Activated CD4-positive, CD25-positive, alpha-beta regulatory T cell (primary cell): ENCODE measurements at places on chromosomes 1 and 21.

DNA sequence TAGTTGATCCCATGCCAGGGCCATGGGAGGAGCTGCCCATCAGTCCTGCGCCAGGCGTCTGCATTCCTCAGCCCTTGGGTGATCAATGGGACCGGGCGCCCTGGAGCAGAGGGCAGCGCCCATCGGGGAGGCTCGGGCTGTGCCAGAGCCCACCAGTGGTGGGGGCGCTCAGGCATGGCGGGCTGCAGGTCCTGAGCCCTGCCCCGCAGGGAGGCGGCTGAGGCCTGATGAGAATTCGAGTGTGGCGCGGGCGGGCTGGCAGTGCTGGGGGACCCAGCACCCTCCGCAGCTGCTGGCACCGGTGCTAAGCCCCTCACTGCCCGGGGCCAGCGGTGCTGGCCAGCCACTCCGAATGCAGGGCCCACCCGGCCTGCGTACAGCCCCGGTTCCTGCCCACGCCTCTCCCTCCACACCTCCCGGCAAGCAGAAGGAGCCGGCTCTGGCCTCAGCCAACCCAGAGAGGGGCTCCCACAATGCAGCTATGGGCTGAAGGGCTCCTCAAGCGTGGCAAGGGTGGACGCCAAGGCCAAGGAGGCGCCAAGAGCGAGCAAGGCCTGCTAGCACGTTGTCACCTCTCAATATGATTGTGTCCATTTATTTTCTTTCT, 238.1 kb upstream of the OLFM3 start:
- DNase-seq: no peak

DNA sequence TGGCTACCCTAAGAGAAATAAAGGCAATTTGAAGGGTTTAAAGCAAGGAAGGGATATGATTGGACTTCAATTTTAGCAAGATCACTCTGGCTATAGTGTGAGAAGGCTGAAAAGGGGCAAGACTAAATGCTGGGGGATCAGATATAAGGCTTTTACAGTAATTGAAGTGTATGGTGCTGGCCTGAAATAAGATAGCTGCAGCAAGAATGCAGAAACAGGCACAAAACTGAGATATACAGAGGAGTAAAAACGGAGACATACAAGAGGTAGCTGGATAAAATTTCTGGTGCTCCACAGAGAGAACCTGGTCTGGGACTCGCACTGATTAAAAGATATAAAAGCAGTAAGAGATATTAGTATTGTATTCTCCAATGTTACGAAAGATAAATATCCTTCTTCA, 92.0 kb downstream of the DENND1B start:
- DNase-seq: no peak

DNA sequence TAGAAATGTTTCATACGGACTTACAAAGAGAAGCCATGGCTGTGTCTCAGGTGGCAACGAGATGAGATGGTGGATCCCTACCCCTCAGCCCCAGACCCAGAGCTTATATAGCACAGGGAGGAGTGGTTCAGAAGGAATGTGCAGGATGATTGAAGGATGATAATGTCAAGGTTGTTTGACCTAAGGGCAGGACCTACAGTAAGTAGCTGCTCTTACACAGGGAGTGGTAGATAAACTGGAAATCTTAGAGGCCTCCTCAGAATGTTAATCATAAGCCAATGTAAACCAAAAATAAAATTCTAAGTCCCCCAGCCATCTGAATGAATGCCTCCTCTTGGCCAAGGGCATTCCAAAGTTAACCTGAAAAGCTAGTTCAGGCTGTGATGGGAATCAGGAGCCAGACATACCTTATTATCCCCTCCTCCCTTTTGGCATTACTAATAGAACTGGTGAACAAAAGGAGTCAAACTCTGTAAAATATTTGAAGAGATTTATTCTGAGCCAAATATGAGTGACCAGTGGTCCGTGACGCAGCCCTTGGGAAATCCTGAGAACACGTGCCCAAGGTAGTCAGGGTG, 45.8 kb upstream of the PDE9A start:
- no peak for DNase-seq

DNA sequence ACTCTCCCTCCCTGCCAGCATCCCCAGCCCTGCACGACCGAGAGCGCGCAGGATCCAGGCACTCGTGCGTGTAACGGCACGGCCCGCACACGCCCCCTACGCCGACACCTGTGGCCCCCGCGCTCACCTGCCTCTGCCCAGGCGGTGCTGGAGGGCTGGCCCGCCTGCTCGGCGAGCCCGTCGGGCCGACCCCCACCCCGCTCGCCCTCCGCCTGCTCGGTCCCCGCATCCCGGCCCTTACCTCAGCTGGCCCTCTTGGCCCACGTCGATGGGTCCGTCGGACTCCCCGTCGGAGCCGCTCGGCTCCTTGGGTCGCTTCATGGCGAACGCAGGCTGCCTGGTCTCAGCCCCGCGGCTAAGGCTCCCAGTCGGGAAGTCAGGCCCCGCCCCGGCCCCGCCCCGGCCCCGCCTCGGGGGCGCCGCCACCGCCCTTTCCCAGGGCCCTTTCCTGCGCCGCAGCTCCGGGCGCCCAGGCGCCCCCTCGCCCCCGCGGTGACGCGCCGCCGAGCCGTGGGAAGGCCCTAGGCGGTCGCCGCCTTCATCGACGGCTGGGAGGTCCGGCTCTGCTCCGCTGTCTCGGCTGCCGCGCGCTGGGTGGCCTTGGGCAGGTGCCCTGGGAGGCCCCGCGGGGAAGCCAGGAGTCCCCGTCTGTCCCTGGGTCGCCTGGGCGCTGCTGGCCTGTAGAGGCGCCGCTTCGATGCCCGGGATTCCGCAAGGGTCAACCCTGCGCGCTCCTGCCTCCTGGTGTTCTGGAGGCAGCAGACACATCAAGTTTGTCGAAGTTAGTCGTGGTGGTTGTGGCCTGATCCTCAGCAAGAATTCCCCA, at the start of gene HEYL:
TSS of gene HEYL (minus strand) at position 339 of the 826 bp plus-strand sequence. CDS start at position 321, 18 bp downstream.
- peak; percentile 8 for DNase-seq

- no peak for DNase-seq
Measured at GRCh38 chr1:101451888-101452287, 215.1 kb downstream of the S1PR1 start.

DNA sequence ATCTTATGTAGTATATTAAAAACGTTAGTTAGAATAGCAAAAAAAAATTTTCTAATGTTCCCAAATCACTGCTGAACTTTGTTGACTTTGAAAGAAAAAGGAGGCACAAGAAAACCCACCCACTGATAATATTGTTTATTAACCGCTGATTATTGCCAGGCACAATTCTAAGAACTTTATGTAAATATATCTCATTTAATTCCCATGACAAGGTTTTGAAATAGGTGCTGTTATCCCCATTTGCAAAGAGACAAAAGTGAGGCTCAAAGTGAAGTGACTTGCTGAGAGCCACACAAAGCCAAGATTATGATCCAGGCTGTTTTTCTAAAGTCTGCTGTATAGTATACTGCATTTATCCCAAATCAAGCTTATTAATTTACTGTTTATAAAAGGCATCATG, 56.4 kb downstream of the SASS6 start:
- no peak for DNase-seq

GRCh38 chr1:178844436-178844835, 26.4 kb downstream of the ANGPTL1 start:
- no peak for DNase-seq

- no peak for DNase-seq
Measured at GRCh38 chr1:70038025-70038424, 167.4 kb downstream of the LRRC40 start.

DNA sequence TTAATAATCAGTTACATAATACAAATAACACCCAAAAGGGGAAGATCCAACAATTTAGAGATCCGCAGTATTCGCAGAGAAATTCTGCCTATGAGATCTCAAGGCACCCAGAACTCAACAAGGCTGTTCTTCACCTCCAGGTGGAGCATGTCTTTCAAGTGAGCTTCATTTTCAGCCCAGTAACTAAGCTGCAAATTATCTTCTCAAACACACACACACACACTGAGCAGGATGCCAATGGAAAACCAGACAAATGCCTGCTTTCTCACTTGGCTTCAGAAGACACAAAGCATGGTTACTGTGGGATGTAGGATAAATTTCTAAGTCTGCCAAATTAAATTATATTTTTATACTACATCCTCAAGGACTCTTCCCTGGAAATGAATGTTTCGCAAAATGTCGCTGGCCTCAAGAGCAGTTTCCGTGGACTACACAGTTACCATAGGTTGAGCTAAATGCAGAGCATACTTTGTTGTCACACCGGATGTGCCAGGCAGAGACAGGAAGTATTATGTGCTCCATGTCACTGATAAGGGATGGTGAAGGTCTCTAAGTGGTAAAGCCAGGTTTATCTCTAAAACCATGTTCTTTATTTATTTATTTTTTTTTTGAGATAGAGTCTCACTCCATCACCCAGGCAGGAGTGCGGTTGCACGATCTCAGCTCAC, 30.3 kb downstream of the UBR4 start:
- DNase-seq: no peak

- DNase-seq: no peak
Measured at GRCh38 chr1:69433073-69433472, 134.6 kb upstream of the LRRC7 start.

- no peak for DNase-seq
Measured at GRCh38 chr1:189673217-189673616, 804.4 kb downstream of the BRINP3 start.

DNA sequence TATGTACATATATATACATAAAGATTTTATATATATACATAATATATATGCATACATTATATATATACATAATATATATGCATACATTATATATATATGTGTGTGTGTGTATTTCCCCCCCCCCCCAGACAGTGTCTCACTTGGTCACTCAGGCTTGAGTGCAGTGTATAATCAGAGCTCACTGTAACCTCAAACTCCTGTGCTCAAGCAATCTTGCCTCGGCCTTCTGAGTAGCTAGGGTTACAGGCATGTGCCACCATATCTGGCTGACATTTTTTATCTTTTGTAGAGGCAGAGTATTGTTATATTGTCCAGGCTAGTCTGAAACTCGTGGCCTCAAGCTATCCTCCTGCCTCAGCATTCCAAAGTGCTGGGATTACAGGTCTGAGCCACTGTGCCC, 9.0 kb upstream of the FUBP1 start:
- no peak for DNase-seq

DNA sequence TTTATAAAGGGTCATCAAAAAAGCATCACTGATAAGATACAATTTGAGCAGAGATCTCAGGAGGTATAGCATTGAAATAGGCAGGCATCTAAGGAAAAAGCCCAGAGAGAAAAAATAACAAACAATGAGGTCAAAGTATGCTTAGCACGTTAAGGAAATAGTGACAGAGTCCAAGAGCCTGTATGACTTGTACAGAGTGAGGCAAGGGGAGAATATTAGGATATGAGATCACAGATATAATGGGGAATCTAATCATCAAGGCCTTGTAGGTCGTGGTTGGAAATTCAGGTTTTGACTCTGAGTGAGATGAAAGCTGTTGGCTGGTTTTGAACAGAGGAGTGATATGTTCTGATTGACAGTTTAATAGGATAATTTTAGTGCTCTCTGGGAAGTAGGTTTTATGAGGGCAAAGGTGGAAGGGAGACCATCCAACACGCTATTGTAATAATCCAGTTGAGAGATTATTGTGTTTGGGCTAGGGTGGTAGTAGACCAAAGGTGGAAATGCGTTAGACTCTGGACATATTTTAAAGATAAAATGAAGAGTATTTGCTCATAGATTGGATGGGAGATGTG, 644.6 kb upstream of the TMPRSS15 start:
- no peak for DNase-seq

GRCh38 chr1:8671306-8671917, 146.0 kb downstream of the RERE start:
- DNase-seq: no peak

- DNase-seq: no peak
Measured at GRCh38 chr21:45865106-45865835, 116.3 kb upstream of the COL6A1 start.

DNA sequence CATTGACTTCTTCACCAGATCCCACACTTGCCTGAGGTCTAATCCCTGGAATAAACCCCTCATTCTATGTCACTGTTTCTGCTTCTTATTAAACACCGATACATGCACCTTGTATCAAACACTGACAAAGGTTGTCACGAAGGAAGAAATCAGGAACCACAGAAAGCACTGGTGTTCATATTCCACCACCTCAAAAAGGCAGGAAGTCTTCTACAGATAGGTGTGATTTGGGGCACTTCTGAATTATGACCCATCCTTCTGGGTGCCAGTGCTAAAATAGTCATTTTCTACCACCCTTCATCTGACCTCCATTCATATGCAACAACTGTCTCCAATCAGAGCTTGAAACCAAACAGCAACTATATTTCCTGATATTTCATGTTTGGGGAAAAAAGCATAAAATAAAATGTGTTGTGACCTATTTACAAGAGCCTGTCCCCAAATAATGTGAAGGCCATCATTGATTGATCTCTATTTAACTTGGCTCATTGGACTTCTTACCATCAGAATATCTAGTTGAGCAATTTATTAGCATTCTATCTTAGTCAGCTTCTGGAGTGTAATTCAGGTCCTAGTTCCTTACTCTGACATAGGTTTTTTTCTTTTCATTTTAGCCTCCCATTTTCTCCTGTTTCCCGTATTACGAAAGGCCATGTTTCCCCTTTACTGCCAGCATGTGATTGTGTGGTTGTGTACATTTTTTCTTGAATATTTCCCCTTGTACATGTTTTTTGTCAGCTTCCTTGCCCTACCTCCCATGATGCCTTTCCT, 43.1 kb downstream of the DUSP10 start:
- DNase-seq: no peak

- DNase-seq: no peak
Measured at GRCh38 chr1:247386687-247387086, 29.3 kb upstream of the NLRP3 start.

- no peak for DNase-seq
Measured at GRCh38 chr1:79660129-79660528, 653.6 kb upstream of the ADGRL4 start.

DNA sequence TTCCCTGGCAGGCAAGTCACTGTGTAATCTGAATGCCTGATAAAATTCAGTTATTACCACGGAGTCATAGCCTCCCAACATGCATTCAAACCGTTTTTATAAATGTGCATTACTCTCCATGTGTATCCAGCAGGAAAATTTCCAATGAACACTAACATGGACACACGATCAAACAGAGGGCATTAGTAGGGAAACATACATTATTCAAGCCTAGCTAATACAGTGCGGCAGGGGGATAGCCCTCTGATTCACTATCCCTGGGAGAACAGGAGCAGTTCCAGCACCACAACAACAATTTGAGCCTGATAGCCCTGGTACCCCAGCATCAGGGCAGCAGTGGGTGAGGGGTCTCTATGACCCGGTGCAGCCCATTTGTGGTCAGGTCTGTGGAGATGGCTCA, 35.8 kb upstream of the HMGB4 start:
- DNase-seq: no peak

DNA sequence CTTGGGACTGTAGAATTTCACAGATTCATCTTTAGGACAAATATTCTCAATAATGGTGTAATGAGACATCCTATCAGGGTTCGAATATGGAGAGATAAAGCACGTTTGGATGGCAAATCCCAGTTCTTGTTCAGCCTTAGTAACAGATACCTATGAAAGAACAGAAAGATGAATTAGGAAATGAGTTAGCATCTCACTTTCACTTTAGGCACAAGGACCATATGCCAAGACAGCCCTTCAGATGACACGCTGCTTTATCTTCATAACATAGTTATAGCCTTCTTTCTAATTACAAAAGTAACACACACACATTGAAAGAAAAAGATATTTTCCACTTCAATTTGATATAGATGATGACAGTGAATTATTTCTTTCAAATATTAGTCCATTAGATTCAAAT, 173.6 kb downstream of the TGFBR3 start:
- DNase-seq: no peak
